ENCODE measurements at places on chromosomes 7 and 10. TPM values are rescaled to one million over a fixed set of nuclear protein-coding genes. Genes with fewer than 3 reads are reported as not detected.

DNA sequence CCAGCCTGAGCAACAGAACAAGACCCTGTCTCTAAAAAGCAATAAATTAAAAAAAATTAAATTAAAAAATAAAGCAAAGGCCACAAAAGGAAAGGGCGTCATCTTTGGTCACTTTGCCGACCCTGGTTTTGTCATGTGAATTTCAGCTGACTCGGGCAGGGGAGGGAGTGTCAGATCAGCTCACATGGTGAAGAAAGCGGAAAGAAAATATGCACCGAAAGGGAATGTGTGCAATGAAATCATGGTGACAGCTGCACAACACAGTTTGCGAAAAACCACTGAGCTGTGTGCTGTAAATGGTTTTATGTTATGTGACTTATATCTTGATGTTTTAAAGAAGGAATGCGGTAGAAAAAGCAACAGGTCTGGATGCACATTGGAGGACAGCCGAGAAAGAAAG, 39.8 kb downstream of the RCC1L start:
- DNase-seq: no peak

The PHKG1 gene
- total RNA-seq: 0.72 TPM

The PTF1A gene
- total RNA-seq: not detected

DNA sequence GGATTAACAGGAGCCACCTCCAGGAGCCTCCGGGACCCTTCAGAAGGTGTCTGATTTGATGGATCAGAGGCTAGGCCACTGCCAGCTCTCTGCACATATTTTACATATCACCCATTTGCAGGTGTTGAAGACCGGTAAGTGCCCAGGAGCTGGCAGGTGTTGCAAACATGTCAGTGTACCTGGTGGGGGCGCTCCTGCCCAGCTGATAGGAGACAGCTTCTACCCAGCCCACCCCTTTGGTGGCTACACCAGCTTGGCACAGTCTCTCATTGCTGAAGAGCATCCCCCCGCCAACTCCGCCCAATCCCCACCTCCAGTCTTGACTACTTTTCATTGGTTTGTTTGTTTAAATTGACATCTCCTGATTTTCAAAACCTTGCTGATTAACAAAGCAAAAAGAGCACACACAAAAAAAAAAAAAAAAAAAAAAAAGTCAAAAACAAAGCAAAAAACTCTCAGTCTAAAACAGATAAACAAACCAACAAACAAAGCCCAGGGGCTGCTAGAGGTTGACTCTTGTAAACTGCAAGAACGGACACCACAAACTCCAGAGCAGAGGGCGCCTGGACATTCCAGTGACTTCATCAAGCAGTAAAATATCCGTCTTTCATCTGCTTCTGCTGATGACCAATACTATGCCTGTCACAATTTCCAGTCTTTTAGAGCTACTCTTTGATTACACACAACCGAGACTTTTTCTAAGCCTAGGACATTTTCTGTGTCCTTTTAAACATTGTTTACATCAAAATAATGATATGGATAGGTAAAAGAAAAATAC, 275.3 kb downstream of the NRG3 start:
- peak; percentile 72 for DNase-seq

The HOXA1 gene
- 0.75 TPM for total RNA-seq

All from upper lobe of right lung (tissue), 1 donor.